Neural crest cell (in vitro differentiated cells): ENCODE measurements at places on chromosomes 7 and 10.

- DNase-seq: no peak
Observed at GRCh38 chr10:33098951-33099663, 141.1 kb upstream of the ITGB1 start.

DNA sequence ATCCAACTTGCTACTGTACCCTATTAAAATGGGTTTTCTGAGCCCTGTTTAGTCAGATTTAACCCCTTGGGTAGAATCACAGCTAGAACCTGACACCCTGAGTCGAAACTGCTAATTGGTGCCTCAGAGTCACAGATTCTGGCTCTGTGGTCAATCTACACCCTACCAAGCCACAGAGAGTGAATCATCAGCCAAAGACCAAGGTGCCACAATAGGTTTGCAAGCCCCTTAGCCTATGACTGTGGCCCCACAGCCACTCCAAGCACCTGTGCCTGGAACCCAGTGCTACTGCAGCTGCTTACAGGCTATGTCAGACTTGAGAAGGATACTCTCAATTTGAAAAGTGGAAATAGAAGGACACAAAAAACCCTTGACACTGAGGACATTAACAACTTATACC lies 202.8 kb upstream of the KCND2 start:
- DNase-seq: no peak

- DNase-seq: no peak
Observed at GRCh38 chr10:43963379-43963778, 314.7 kb upstream of the ZNF32 start.

- no peak for DNase-seq
Observed at GRCh38 chr7:55510621-55511020, 61.7 kb downstream of the VOPP1 start.

- DNase-seq: no peak
Observed at GRCh38 chr10:109591601-109592000, 331.7 kb downstream of the XPNPEP1 start.
